Heart right ventricle (tissue), 16 donors: ENCODE measurements at places on chromosomes 4 and X. TPM values are rescaled to one million over a fixed set of nuclear protein-coding genes. Genes with fewer than 3 reads are reported as not detected.

GRCh38 chrX:107485013-107485412 is 35.6 kb downstream of the FRMPD3 start:
- no peak overlapping the region for H3K4me3 ChIP-seq
- H3K4me1 ChIP-seq, result no peaks in the 10 kb centered on the region
- H3K27me3 ChIP-seq, result no peaks in the 10 kb centered on the region
- H3K27ac ChIP-seq, result no peak overlapping the region

DNA sequence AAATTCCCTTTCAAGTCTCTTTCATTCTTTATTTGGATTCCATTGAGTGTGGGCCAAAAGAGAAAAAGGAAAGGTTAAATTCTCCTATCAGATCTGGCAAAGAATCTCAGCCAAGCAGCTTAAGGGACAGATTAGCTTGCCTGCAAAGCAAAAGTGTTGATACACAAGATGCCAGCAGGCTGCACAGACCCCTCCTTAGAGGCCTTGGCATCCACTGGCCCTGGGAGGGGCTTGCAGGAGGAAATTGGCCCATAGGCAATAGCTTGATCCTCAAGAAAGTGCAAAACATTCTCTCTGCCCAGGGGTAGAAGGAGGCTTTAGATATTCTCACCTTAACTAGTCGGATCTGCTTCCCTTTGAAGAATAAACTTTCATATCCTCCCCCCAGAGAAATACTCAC is 300.4 kb upstream of the CPEB2 start:
- no peaks in the 10 kb centered on the region for H3K36me3 ChIP-seq
- no peaks in the 10 kb centered on the region for H3K27me3 ChIP-seq
- H3K27ac ChIP-seq, result no peak overlapping the region
- H3K4me3 ChIP-seq, result no peak overlapping the region
- peaks cover 3% of the 10 kb centered on the region for H3K4me1 ChIP-seq

DNA sequence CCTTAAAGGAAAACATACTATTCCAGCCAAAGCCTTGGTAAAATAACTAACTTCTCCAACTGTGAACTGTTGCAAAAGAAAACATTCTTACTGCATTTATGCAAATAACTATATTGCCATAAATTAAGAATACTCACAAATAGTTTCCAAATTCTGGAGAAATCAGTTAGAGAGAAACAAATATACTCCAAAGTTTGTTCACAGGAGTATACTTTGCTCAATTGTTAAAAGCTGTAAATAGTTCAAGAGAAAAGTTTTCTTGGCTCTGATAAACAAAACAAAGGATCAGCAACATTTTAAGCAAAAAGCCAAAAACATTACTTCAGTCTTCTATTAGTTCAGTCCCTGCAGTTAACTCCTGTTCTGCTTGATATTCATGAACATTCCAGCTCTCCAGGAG is 83.0 kb downstream of the EIF4E start:
- no peak for DNase-seq
- no peaks in the 10 kb centered on the region for H3K36me3 ChIP-seq
- no peak overlapping the region for H3K27ac ChIP-seq
- H3K4me3 ChIP-seq, result no peak overlapping the region
- H3K4me1 ChIP-seq, result no peaks in the 10 kb centered on the region

Gene AMBN
- not detected for total RNA-seq

DNA sequence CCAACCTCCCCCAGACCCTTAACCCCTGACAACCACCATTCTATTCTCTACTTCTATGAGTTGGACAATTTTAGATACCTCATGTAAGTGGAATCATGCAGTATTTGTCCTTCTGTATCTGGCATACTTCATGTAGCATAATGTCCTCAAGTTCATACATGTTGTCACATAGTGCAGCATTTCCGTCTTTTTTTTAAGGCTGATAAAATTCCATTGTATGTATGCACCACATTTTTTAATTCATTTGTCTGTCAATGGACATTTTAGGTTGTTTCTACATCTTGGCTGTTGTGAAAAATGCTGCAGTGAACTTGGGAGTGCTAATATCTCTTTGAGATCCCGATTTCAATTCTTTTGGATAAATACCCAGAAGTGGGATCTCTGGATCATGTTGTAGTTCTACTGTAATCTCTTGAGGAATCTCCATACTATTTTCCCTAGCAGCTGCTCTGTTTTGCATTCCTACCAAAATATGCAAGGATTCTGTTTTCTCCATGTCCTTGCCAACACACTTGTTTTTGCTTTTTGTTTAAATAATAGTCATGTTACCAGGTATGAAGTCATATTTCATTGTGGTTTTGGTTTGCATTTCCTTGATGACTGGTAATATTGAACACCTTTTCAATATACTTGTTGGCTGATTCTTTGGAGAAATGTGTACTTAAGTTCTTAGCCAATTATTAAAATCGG is 48.8 kb upstream of the ADAD1 start:
- H3K36me3 ChIP-seq, result peaks cover 80% of the 10 kb centered on the region
- H3K27ac ChIP-seq, result no peak overlapping the region
- no peak overlapping the region for H3K4me3 ChIP-seq

DNA sequence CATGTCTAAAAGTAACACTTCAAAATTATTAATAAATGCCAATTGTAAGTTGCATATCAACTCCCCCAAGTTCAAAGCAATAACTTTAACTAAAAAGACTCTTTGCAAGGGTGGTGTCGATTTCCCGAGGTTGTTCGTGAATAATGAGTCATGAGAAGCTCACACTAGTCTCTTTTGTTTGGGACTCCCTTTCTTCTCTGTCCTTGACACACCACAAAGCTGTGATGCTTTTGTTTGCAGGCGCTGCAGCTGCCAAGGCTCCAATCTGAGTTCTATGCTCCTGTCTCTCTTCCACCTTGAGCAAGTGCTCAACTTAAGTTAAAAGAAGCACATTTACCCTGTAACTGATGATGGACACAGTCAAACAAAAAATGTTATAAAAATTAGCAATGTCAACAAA is 65.9 kb downstream of the FAT1 start:
- no peak overlapping the region for H3K27ac ChIP-seq
- H3K4me1 ChIP-seq, result peaks cover under 1% of the 10 kb centered on the region
- no peak for DNase-seq
- peaks cover 26% of the 10 kb centered on the region for H3K36me3 ChIP-seq

Gene GLRA3
- total RNA-seq, result not detected

GRCh38 chr4:173934933-173935620 is 348.4 kb downstream of the FBXO8 start:
- no peak overlapping the region for H3K27ac ChIP-seq
- no peak overlapping the region for H3K4me3 ChIP-seq
- H3K36me3 ChIP-seq, result no peaks in the 10 kb centered on the region
- no peaks in the 10 kb centered on the region for H3K4me1 ChIP-seq
- DNase-seq, result no peak
- H3K27me3 ChIP-seq, result no peaks in the 10 kb centered on the region

GRCh38 chrX:3037218-3037617 is 4.1 kb upstream of the ARSF start:
- no peaks in the 10 kb centered on the region for H3K4me1 ChIP-seq
- H3K27ac ChIP-seq, result no peak overlapping the region
- no peak overlapping the region for H3K4me3 ChIP-seq

- DNase-seq, result no peak
- no peaks in the 10 kb centered on the region for H3K36me3 ChIP-seq
- no peak overlapping the region for H3K4me3 ChIP-seq
- no peaks in the 10 kb centered on the region for H3K4me1 ChIP-seq
These were observed 103.5 kb upstream of the BOD1L1 start for GRCh38 chr4:13731019-13731418.

DNA sequence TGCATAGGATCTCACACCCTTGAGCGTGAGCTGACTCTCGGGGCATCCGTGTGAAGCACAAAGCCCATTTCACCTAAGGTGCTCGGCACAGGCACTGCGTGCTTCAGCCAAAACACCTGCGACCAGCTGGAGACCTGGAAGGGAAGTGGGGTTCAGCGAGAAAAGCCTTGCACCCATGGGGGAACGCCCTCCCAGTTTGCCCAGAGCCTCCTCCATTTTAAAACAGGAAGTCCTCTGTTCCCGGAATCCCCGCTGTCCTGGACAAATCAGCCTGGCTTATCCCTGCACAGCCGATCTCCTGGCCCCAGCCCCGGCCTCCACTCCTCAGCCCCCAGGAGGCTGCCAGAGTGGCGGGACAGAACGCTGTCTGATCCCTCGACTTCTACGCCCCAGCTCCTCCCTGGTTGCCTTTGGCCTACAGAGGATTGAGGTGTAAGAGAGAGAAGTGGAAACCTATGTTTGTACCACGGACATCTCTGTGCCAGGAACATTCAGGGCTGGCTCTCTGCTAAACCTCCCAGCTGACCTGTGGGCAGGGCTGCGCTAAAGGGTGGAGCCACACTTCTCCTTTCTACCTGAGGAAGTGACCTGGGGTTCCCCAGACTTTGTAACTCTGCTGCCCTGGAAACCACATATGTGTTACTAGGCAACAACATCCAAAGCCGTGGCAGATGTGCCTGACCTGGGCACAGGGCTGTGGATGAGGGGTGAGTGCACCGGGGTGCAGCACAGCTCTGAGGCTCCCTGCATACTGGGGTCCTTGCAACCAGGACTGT is 3.8 kb upstream of the C4orf50 start:
- H3K36me3 ChIP-seq, result no peaks in the 10 kb centered on the region
- no peak overlapping the region for H3K4me3 ChIP-seq
- DNase-seq, result no peak
- H3K27me3 ChIP-seq, result peaks cover 23% of the 10 kb centered on the region

DNA sequence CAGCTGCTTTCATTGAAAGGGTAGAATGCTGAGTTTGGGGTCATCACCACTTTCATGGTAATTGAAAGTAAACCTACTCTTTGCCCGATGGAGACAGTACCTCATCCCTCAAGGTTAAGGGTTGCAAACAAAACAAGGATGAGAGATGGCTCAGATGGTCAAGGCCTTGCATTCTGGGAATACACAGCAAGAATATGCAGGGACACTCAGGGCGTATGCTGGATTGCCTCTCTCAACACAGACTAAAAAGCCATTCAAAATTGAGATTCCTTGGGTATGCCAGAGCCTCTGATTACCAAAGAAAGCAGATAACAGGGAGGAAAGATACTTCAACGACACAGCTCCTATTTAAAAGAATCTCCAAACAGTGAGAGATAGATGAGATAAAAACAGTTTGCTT is 310.4 kb downstream of the ARAP2 start:
- no peaks in the 10 kb centered on the region for H3K27me3 ChIP-seq
- H3K36me3 ChIP-seq, result no peaks in the 10 kb centered on the region
- H3K27ac ChIP-seq, result no peak overlapping the region
